ENCODE measurements at places on chromosomes 6 and 20.

GRCh38 chr20:59736366-59736765 is 132.0 kb downstream of the PHACTR3 start:
- H3K27ac ChIP-seq, result no peak overlapping the region
- no peak overlapping the region for H3K4me3 ChIP-seq
- no peak for DNase-seq
- H3K27me3 ChIP-seq, result peaks cover 4% of the 10 kb centered on the region
- no peaks in the 10 kb centered on the region for H3K4me1 ChIP-seq
- no peaks in the 10 kb centered on the region for H3K36me3 ChIP-seq

DNA sequence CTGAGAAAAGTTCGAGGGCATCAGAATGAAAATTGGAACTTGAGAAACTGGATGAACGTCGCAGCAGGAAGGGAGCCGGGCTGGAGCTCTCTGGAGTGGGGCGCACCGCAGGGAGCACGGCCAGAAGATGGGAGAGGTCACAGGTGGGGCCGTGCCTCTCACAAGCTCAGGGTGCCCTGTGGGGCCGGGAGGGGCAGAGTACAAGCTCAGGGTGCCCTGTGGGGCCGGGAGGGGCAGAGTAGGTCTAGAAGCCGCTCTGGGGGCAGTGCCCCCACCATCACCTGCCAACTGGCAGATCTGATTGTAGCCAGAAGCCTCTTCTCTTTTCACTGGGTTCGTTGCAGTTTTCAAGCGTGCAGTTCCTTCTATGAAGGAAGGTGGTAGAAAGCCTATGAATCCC is 61.1 kb upstream of the SNX9 start:
- H3K27ac ChIP-seq, result no peak overlapping the region
- H3K4me3 ChIP-seq, result no peak overlapping the region

DNA sequence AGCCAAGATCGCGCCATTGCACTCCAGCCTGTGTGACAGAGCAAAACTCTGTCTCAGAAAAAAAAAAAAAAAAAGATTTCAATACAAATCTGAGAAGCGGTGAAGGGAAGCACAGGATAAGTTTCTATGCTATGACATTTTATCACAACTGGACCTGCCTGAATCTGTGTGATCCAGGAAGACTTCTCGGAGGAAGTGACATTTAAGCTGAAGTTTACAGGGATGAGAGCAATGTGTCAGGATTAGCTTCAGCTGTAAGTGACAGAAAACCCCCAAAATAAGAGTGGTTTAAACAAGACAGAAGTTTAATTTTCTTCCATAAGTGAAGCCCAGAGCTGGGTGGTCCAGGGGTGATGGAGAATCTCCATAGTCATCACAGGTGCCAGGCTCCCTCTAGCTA is 33.4 kb upstream of the MRPS18A start:
- H3K4me1 ChIP-seq, result peaks cover 5% of the 10 kb centered on the region
- no peak overlapping the region for H3K4me3 ChIP-seq
- DNase-seq, result no peak
- no peaks in the 10 kb centered on the region for H3K36me3 ChIP-seq

- no peak overlapping the region for H3K27ac ChIP-seq
- no peaks in the 10 kb centered on the region for H3K36me3 ChIP-seq
- DNase-seq, result no peak
Observed at GRCh38 chr20:58017231-58017969, 211.1 kb downstream of the ANKRD60 start.

DNA sequence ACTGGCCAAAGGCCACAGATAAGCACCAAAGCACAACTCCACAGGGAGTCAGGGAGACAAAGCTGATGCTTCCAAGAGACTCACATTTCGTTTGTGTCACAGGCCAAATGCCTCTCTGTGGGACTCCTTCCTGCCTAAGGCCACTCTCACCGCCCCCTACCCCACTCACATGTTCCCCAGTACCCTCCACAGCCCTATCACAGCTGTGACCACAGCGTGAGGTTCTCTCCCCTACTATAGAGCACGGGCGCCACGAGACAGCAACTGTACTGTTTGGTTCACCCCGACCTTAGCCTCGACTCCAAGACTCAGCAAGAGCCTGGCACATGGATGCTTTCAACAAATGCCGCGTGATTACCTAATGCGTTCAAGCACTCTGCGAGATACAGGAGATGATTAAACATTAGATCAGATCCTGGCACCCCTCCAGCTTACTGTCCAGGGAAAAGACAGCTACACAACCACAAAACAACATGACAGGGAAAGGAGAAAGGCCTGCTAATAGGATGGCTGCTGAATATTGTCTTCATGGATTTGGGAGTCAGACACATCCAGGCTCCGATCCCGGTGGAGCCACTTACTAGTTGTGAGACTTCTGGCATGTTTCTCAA is 105.5 kb downstream of the AGPAT4 start:
- no peak overlapping the region for H3K4me3 ChIP-seq
- DNase-seq, result peak; percentile 47
- no peaks in the 10 kb centered on the region for H3K36me3 ChIP-seq
- H3K4me1 ChIP-seq, result peaks cover 14% of the 10 kb centered on the region
- no peaks in the 10 kb centered on the region for H3K27me3 ChIP-seq

Measured in GM23338 (cell line).